ENCODE measurements at places on chromosomes 3 and 15. TPM values are rescaled to one million over a fixed set of nuclear protein-coding genes. Genes with fewer than 3 reads are reported as not detected.

Gene LEKR1
- 0.64 TPM for polyA plus RNA-seq

Gene RAB6B
- 8.1 TPM for polyA plus RNA-seq

Gene GNB4
- polyA plus RNA-seq = 5.6 TPM

Gene SELENOK
- polyA plus RNA-seq = 88.1 TPM

Gene CFAP100
- polyA plus RNA-seq = not detected

Gene SCAPER
- 5.4 TPM for polyA plus RNA-seq

Gene KBTBD12
- 0.45 TPM for polyA plus RNA-seq

Gene GOLGA6D
- polyA plus RNA-seq = not detected

Gene SPINK8
- not detected for polyA plus RNA-seq

Gene CYP1A2
- 0.07 TPM for polyA plus RNA-seq

Gene SCAANT1
- polyA plus RNA-seq = not detected

Gene IMPG2
- under 0.01 TPM for polyA plus RNA-seq

Gene IQCF5
- polyA plus RNA-seq = not detected

Gene CEP19
- polyA plus RNA-seq = 0.88 TPM

Gene CPNE9
- 0.09 TPM for polyA plus RNA-seq

Gene NR1I2
- polyA plus RNA-seq = not detected

Gene REC114
- polyA plus RNA-seq = not detected

Gene FBXO22
- 11.6 TPM for polyA plus RNA-seq

Gene MESP2
- polyA plus RNA-seq = 0.39 TPM

Gene KIF7
- 6.4 TPM for polyA plus RNA-seq

Gene COL6A5
- not detected for polyA plus RNA-seq

Gene C3orf85
- polyA plus RNA-seq = not detected

Gene TRAT1
- 0.20 TPM for polyA plus RNA-seq
